Posterior vena cava (tissue), 2 donors: ENCODE measurements at places on chromosomes 6 and 20. TPM values are rescaled to one million over a fixed set of nuclear protein-coding genes. Genes with fewer than 3 reads are reported as not detected.

The CST9L gene
- not detected for total RNA-seq

The TRDN gene
- 10.3 TPM for total RNA-seq

The RAB44 gene
- total RNA-seq = 0.42 TPM

The LPIN3 gene
- total RNA-seq = 17.6 TPM

The GNMT gene
- total RNA-seq = not detected
